ENCODE measurements at places on chromosomes 2 and 18.

- DNase-seq: no peak
Observed at GRCh38 chr2:180559771-180560170, 420.6 kb upstream of the UBE2E3 start.

GRCh38 chr2:11802782-11803191, 56.4 kb downstream of the LPIN1 start:
- DNase-seq: no peak

DNA sequence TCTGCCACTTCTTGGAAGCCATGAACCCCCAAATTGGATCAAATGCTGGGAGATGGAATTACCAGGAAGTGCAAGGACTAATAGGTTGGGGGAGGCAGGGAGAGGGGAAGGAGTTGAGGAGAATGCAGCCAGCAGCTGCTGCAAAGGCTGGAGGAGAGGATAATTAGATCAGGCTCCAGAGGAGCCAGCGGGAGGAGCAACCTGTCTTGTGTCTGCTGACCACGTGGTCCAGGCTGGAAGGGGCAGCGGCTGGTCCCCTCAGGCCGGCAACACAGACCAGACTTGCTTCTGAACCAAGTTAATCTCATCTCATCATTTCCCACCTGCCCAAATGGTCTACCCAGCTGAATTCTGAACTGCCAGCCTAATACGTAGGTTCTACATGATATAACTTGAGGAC, 68.3 kb downstream of the MRO start:
- peak; percentile 19 for DNase-seq

GRCh38 chr2:159695795-159696448, 16.4 kb upstream of the MARCHF7 start:
- DNase-seq: no peak

DNA sequence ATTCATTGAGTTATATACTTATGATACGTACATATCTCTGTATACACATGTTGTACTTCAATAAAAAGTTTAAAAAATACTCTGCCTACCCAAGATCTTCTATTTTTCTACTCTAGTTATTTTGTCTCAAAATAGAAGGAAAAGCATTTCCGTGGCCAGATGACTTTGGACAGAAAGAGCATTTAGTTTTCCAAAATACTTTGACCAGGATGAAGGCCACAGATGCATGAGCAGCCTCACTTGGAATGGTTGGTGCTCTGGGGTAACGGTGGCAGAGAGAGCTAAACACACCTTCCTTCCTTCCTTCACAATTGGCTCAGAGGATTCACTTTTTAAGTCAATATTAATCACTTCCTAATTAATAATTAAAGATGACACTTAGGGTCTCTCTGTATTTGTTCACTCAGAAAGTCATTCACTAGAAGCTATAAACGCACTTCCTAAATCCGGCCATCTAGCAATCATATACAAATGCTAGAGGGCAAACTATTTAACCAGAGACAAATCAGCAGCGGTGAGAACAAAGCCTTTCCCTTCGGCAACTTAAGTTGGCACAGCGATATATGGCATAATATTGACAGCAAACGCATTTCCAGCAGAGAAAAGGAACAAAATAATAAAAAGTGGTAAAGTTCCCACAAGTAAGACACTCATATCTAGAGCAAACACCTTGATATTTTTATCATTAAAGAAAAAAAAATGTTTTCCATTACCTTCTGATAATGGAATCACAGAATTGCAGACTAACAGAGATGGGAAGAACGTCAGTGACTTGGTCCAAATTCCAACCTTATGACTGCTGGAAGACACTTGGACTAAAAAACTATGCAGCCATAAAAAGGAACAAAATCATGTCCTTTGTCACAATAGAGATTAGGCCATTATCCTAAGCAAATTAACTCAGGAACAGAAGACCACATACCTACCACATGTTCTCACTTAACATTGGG, 55.9 kb upstream of the NARS1 start:
- no peak for DNase-seq

- no peak for DNase-seq
Observed at GRCh38 chr2:4528246-4528645, 824.9 kb downstream of the DCDC2C start.

DNA sequence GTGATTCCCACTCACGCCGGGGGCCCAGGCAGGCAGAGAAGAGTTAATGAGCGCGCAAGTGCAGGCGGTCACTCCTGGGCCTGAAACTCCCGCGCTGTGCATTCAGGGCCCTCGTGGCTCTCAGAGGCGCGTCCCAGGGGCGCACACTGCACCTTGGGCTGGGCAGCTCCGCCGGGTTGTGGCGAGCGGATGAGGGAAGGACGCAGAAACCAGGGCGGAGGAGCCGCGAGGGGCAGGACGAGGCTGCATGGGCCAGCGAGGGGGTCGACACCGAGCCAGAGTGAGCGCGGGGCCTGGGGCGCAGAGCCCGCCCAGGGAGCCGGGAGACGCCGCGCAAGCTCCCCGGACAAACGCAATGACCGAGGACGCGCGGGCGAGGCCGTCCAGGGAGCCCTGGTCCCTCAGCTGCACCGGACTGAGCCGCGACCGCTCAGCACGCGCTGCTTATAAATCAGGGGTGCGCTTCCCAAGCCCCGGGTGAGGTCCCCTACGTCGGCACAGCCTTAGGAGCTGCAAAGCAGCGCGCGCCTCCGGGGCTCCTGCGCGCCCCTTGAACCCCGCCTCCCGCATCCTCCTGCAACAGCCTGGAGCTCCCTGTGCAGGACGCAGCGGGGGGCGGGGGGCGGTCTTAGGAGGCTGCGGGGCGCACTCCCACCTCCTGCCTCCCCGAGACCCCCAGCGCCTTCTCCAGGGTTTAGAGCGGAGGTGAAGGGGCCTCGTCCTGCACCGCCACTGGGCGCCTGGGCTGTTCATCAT, 180.2 kb upstream of the ALKAL2 start:
- no peak for DNase-seq

DNA sequence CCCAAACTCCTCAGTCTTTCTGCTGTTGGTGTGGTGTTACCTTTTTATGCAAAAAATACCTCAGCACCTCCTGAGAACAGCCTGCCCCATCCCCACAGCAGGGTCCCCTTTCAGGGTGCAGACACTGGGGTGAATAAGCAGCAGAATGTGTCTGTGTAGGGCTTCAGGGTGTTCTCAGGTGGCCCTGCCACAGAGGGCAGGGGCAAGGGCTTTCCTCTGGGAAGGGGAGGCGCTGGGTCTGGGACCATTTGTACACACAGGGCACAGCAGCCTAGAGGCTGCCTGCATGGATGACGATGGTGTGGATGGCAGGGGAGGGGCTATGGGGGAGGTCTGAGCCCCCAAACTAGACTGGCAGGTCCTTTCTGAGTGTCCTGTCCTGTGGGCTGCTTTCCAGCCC, 2.6 kb downstream of the HAAO start:
- no peak for DNase-seq

- no peak for DNase-seq
Observed at GRCh38 chr2:104804148-104804890, 49.6 kb upstream of the POU3F3 start.

DNA sequence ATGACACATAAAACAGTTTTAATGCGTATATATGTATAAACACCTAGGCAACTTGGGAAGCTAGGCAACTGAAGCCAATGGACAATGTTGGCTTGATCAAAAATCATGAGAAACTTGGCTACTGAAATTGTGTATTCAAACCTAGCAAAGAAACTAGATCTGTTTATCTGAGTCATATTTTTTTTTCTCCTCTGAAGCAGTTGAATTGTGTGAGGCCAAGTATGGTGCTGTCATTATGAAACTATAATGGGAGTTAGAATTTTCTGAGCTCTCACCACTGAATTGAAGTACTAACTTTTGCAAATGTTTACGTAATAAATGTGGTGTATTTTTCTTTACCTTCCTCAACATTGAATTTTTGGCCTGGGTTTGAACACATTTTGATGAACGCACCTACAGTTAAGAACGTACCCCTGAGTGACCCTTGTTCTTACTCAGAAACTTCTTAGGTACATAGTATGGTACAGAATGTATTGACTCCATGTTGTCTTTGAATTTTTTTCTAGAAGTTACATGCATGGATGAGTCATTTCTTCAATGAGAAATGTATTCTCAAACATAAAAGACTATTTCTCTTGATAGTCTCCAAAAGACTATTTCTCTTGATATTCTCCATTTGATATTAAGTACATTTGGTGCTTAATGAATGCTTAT, 23.8 kb downstream of the CD28 start:
- no peak for DNase-seq

- DNase-seq: no peak
Observed at GRCh38 chr2:195445639-195446038, 211.4 kb upstream of the SLC39A10 start.

- no peak for DNase-seq
Observed at GRCh38 chr2:134703426-134703825, 15.4 kb downstream of the TMEM163 start.

GRCh38 chr2:200614249-200614648, 28.4 kb downstream of the AOX1 start:
- DNase-seq: no peak

- no peak for DNase-seq
Observed at GRCh38 chr2:126914811-126915500, 16.3 kb downstream of the TEX51 start.

- no peak for DNase-seq
Observed at GRCh38 chr18:63980027-63980426, 10.1 kb downstream of the SERPINB8 start.

DNA sequence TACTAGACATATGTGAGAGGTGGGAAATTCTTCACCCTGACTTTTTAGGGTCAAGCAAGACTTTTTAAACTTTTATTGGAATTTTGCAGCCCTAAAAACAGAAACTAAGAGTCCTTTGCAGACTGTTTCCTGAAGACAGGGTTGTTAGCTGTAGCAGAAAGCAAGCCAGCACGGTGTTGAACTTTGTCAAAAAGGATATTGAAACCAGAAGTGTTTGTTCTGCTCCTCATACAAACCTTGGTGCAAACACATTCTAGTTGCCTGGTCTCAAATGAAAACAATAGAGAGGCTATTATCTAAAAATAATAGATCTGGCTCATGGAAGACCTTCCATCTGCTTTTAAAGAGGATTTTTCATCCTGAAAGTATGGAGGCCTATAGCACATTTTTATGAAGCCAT, 65.8 kb upstream of the IGFBP5 start:
- no peak for DNase-seq

DNA sequence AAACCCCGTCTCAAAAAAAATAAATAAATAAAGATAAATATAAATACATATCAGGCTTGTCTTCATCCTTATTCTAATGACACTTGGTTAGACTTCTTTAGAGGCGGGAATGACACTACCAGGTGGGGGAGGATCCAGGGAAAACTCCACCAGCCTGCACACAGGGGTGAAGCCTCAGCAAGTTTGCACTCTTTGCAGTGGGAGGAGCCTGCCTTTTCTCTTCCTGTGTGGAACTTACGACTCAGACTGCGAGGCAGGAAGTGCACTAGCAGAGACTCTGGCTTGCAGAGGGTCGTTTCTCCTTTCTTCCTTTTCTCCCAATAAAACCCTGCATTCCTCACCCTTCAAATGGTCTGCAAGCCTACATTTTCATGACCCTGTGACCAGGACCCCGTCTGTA, 153.6 kb upstream of the CBLN2 start:
- no peak for DNase-seq

GRCh38 chr2:143263066-143263625, 133.9 kb downstream of the ARHGAP15 start:
- DNase-seq: no peak

- DNase-seq: no peak
Observed at GRCh38 chr2:3848776-3849175, 145.4 kb downstream of the DCDC2C start.

DNA sequence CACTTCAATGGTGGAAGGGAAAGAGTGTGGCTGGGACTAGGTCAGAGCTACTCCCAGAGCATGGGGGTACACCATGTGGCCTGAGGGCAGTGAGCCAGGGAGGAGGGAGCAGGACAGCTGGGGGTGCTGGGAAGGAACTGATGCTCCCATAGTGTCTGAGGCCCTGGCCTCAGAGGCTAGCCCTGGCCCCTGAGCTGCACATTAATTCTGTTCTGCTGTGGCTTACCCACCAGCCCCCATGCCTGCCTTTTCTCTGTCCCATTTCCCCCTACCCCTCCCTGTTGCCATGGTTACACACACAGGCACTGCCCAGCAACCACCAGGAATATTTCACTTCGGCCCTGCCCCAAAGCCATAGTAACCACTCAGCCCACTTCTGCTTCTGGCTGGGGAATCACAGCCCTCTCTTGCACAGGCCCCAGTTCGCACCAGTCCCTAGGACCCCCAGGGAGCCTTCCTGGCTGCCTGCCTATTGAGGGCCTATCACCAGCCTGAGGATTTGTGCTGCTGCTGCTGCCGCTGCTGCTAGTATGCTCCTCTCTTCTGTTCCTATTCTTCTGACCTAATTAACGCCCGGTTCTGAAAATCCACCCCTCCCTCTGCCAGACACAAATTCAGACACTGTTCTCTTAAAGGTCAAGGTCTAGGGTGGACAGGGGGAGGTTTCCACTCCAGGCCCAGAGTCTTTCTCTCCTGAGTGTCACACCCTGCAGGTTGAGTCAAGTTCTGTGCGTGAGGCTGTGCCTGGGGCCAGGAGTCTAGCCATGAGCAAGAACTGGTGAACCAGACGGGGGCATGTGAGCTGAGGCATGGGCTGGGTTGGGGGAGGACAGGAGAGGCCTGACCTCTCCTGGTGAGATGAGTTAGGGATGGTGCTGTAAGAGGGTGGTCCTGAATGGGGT, 87.1 kb upstream of the MCFD2 start:
- DNase-seq: no peak

- no peak for DNase-seq
Observed at GRCh38 chr18:71743634-71744033, 800.5 kb downstream of the CBLN2 start.

GRCh38 chr18:59264651-59265245, 8.5 kb downstream of the RAX start:
- no peak for DNase-seq

GRCh38 chr18:41617647-41618046, 337.4 kb upstream of the PIK3C3 start:
- no peak for DNase-seq

DNA sequence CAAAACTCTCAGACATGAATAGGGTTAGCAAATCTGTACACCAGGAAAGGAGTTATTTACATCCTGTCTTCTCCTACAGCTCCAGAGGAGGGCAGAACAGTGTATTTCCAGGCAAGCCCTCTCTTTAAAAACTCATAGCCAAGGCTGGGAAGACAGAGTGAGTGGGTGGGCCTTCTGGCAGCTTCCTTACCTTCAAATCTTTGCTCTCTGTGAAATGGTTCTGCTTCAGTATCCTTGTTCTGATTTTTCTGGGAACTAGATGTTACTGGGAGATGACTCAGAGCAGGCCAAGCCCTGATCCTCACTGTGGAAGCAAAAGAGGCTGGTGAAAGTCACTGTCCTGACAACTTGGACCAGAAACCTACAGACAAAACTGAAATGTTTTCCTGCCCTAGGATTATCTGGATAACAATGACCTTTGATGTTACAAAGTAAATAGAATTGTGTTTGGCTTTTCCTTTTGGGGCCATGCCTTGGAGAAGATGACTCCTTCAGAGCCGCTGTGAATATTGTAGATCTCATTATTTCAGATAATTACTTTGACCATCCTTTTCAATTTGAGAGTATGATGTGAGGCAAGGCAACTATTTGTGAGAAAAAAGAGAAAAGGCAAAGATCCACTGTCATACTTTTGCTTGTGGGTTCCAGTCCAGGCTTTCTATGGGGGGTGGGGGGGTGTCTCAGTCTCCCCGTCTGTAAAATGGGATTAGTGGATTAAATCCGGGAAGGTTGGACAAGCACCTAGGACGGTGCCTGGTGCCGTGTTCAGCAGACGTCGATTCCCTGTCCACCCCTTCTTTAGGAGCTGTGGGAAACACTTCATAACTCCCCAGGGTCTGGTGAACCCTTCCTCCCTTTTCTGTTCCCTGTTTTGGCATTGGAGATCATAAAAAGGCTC, 644 bp upstream of the QPCT start:
- no peak for DNase-seq
